ENCODE measurements at places on chromosomes 2 and 18.

- DNase-seq, result no peak
Observed at GRCh38 chr2:230873661-230874401, 9.1 kb downstream of the ITM2C start.

- DNase-seq, result no peak
Observed at GRCh38 chr2:227877421-227878310, 6.2 kb downstream of the DAW1 start.

DNA sequence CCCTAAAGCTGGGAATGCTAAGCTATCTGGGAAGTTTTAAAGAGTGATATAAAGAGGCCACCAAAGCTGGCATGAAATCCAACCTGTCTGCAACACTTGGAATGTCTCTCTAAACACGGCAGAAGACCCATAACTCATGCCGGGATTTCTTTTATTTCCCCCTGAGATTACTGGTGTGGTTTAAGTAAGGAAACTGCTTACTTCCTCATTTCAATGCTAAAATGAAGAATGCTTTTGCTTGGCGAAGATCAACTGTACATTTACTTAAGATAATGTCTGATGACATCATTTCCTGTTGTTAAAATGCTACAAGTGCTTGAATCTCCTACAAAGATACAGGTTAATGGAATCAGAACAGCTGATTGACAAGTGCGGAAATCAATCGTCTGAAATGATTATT, 353.8 kb upstream of the SALL3 start:
- no peak for DNase-seq

DNA sequence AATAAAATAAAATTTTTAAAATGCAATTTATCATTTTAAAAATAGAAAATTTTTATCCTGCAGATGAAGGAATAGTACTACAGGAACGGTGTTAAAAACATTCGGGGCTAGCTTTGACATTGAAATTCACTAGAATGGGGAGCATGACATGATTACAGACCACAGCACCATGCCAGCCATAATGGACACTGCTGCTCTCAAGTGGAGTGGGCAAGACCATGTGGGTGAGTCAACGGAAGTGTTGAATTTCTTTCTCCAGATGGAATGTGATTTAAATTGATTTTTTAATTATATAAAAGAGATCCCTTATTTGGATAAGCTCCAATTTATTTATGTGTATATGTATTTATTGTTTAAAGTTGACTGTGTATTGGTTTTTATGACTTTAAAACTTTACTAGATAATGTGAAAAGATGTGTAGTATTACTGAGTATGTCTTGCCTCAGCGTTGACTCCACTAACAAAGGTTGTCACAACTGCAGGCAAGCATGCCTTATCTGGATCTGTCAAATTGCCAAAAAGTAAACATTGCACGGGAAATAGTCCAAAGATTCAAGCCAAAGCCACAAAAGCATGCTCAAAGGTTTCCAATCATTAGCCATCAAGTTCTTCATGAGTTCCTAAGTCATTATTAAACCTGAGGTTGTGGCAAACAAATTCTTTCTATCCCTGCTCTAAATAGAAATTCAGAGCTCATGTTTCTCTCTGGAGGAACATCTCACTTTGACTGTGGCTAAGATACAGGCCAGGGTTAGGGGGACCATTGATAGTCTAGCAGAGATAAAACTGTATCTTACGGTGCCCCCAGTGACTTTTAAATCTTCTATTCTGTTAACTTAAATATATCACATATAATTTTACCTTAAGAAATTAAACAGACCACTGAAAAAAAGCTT, 536.9 kb downstream of the TMX3 start:
- DNase-seq, result peak; percentile 14

Measured in NCI-H1694 treated with DMSO at 0.1 percent for 48 hours (cell line).